Left lung (tissue), 14 donors: ENCODE measurements at places on chromosomes 2 and 18. TPM values are rescaled to one million over a fixed set of nuclear protein-coding genes. Genes with fewer than 3 reads are reported as not detected.
A peak's percentile ranks its signal among the peaks of the same experiment; 100 is the strongest.

- no peak overlapping the region for H3K4me3 ChIP-seq
- no peak for DNase-seq
- H3K4me1 ChIP-seq: peaks cover 37% of the 10 kb centered on the region
- peak overlapping the region; percentile 67 for H3K27ac ChIP-seq
- peaks cover 18% of the 10 kb centered on the region for H3K36me3 ChIP-seq
Observed at GRCh38 chr2:231399853-231400680, 4.6 kb downstream of the B3GNT7 start.

GRCh38 chr18:25164848-25165811, 186.8 kb downstream of the ZNF521 start:
- H3K4me1 ChIP-seq: no peaks in the 10 kb centered on the region
- H3K27ac ChIP-seq: no peak overlapping the region
- DNase-seq: no peak
- no peaks in the 10 kb centered on the region for H3K27me3 ChIP-seq
- no peaks in the 10 kb centered on the region for H3K36me3 ChIP-seq

DNA sequence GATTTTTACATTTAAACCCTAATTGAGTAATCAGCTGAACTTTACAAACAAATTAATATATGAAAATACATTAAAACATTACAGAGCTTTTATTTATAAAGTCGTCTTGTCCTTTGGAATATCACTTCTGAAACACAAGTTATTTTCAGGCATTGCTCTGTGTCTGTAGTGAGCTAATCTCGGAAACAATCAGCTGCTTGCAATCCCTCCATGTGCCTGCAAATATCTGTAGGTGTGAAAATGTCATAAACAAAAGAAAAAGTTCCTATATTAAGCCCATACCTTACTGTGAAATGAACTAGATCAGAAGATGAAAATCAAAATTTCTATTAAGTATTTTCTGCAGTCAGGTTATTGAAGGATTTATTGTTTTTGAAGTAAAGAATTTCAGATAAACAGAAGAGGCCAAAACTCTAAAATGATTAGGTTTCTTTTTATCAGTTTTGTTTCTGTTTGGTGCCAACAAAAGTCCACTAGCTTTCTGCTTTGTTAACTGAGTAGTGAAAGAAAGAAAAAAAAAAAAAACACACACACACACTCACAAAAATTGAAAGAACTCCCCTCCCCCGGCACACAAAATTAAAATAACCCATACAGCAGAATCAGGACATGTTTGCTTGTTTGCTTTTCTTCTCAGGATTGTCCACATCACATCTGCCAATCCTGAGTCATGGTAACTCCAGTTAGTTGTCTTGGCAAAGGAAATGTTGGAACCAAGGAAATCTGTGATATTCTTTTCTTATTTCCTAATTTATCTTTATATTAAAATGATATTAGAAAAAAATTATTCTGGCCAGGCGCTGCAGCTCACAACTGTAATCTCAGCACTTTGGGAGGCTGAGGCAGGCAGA, 627.0 kb upstream of the SLC39A10 start:
- H3K27ac ChIP-seq: no peak overlapping the region
- H3K4me3 ChIP-seq: no peak overlapping the region
- DNase-seq: no peak
- H3K27me3 ChIP-seq: no peaks in the 10 kb centered on the region
- H3K36me3 ChIP-seq: no peaks in the 10 kb centered on the region

- H3K27ac ChIP-seq: no peak overlapping the region
- H3K4me1 ChIP-seq: no peaks in the 10 kb centered on the region
- no peak for DNase-seq
- no peak overlapping the region for H3K4me3 ChIP-seq
- no peaks in the 10 kb centered on the region for H3K36me3 ChIP-seq
Observed at GRCh38 chr18:4450065-4450658, 4.9 kb downstream of the DLGAP1 start.

- no peak overlapping the region for H3K4me3 ChIP-seq
- H3K36me3 ChIP-seq: peaks cover 9% of the 10 kb centered on the region
- H3K27ac ChIP-seq: no peak overlapping the region
- peak; percentile 62 for DNase-seq
Observed at GRCh38 chr2:113138428-113139322, 11.3 kb downstream of the IL1RN start.

DNA sequence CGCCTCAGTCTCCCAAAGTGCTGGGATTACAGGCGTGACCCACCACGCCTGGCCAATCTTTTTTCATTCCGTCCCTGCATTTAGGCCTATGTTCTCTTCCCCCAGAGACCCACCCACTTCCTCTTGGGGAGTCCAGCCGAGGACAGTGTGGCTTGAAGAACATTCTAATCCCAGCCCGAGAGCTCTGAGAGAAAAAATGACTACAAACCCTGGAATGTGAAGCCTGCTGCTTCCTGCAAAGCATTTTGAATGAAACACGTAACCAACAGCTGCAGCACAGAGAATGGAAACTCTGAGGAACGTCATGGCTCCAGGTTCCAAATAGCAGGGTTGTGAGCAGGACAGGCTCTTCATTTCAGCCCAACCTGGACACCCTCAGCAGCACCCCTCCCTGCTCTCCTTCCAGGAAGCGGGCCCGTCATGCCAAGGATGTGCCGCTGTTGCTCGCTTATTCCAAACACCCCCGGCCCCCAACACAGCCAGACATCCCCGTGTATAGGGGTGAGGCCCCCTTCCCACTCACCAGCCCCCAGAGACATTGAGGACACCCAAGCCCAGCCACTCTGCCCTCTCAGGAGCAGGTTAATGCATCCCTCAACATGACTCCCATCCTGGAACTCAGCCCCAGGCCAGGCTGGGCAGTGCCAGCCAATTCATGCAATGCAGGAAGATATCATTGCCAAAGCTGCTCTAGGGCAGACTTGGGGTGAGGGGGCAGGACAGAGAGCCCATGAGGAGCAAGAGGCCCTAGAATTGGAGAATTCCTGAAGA, 139.8 kb downstream of the ZFP36L2 start:
- peaks cover 40% of the 10 kb centered on the region for H3K4me1 ChIP-seq
- H3K27ac ChIP-seq: peak overlapping the region; percentile 75
- H3K4me3 ChIP-seq: no peak overlapping the region
- DNase-seq: peak; percentile 84
- no peaks in the 10 kb centered on the region for H3K36me3 ChIP-seq

- H3K27ac ChIP-seq: peak overlapping the region; percentile 90
- H3K4me3 ChIP-seq: peak overlapping the region; percentile 73
- H3K27me3 ChIP-seq: no peaks in the 10 kb centered on the region
- H3K36me3 ChIP-seq: peaks cover 35% of the 10 kb centered on the region
Observed at GRCh38 chr2:55268288-55268906, 634 bp downstream of the MTIF2 start.

GRCh38 chr2:165901620-165902298, 51.8 kb downstream of the TTC21B start:
- H3K36me3 ChIP-seq: no peaks in the 10 kb centered on the region
- H3K4me3 ChIP-seq: no peak overlapping the region
- DNase-seq: no peak
- H3K27me3 ChIP-seq: no peaks in the 10 kb centered on the region

DNA sequence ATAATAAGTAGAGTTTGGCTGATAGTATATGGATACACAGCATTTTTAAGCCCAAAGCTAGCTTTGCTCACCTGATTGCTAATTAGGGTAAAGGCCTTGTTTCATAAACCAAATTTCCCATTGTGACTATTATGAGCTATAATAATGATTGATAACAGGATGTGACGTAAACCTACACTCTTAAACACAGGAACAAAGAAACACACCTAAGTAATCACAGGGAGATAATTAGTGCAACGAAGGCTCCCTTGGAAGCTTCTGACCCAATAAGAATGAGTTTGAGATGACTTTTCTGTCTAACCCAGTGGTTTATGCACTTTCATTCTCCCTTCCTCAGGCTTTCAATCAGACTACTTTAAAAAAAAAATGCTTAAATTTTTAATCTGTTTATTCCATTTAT, 683.2 kb downstream of the SATB2 start:
- no peak overlapping the region for H3K27ac ChIP-seq
- no peak for DNase-seq
- H3K4me1 ChIP-seq: no peaks in the 10 kb centered on the region
- H3K4me3 ChIP-seq: no peak overlapping the region
- H3K36me3 ChIP-seq: no peaks in the 10 kb centered on the region

DNA sequence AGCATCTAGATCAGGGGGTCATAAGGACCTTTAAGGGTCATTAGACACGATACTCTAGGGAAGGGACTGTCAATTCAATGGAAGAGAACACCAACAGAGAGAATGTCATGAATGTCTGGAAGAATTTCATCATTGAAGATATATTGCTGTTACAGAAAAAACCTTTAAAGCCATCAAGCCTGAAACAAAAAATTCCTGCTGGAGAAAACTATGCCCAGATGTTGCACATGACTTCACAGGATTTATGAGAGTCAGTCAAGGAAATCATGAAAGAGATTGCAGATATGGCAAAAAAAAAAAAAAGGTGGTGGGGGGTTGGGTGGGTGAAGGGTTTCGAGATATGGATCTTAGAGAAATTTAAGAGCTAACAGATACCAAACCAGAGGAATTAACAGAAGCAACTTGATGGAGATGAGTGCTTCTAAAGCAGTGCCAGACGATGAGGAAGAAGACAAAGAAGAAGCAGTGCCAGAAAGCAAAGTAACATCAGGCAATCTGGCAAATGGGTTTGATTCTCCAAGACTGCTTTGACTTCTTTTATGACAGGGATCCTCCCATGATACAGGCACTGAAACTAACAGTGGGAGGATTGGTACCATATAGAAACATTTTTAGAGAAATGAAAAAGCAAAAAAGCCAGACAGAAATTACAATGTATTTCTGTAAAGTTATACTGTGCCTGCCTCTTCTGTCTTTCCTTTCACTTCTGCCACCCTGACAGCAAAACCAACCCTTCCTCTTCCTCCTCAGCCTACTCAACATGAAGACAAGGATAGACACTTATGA, 28.5 kb downstream of the MAP4K3 start:
- H3K36me3 ChIP-seq: no peaks in the 10 kb centered on the region
- peaks cover 54% of the 10 kb centered on the region for H3K4me1 ChIP-seq

- no peaks in the 10 kb centered on the region for H3K27me3 ChIP-seq
- H3K36me3 ChIP-seq: no peaks in the 10 kb centered on the region
- no peak overlapping the region for H3K4me3 ChIP-seq
- DNase-seq: no peak
Observed at GRCh38 chr2:9214873-9215272, 8.3 kb downstream of the ASAP2 start.

DNA sequence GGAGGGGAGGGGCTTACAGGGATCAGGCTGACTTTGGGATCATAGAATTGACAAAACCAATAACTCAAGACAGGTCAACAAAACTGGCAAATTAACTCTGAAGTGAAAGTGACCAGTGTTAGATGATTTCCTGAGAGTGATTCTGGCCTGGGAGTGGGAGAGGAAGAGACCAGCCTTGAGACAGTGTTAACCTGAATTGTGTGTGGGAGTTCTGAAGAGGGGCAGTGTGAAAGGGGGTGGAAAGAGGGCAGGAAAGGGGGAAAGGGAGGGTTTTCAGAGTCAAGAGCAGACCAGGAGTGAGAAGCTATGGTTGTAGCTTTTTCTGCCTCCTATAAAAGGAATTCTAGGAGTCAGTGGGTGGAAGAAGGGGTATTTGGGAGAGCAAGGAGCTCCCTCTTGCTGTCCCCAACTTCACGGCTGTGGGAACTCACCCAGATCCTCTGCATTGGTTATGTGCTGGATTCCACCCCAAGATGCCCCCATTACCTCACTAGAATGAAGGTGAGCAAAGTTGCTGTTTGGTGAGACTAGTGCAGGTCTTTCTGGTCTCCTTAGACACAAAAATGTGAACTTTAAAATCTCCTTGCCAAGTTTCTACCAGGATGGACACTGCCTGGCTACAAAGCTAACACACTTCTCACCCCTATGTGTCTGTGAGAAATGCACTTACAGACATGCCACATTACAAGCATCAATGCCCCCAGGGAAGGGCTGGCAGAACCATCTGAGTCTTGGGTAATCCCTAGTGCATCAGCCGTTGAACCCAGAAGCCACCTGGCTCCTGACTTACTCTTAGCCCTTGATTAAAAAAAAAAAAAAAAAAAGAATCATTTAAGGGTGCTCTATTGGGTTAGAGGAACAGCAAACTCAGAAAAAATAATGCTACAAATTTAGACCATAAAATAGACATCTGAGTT, 61.6 kb downstream of the BMP10 start:
- H3K4me1 ChIP-seq: peaks cover 61% of the 10 kb centered on the region
- peaks cover 71% of the 10 kb centered on the region for H3K36me3 ChIP-seq
- H3K27me3 ChIP-seq: no peaks in the 10 kb centered on the region
- no peak for DNase-seq

GRCh38 chr2:161131074-161131680, 29.1 kb upstream of the TANK start:
- no peaks in the 10 kb centered on the region for H3K27me3 ChIP-seq
- no peak overlapping the region for H3K27ac ChIP-seq
- no peaks in the 10 kb centered on the region for H3K36me3 ChIP-seq
- no peak for DNase-seq
- H3K4me1 ChIP-seq: peaks cover 16% of the 10 kb centered on the region

DNA sequence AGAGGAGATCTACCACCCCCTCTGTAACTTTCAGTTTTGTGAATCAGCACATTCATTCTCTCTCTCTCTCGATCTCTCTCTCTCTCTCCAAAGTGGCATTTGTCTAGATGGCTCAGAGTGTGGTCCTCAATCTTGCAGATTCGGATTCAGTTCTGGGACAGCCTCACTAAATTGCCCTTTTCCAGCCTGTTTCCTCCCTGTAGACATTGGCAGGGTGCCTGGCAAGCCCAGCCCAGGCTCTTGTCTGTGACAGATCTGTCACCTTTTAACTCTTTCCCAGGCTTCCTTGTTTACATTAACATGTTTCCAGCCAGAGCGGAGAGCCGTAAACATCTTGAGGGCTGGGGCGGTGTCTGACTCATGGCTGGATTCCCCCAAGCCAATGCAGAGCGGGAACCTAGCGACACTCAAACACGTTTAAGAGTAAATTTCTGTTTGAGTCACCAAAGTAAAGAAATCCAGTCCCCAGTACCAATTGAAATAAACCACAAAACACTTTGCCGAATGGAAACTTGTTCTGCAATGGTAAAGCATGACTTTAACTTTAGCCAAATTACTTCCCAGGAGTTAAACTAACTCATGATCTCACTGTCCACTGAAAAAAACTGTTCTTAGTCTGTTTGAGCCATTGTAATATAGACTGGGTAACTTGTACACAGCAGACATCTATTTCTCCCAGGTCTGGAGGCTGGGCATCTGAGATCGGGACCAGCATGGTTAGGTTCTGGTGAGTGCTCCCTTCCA, 6.6 kb upstream of the CYP27C1 start:
- H3K27ac ChIP-seq: peak overlapping the region; percentile 59
- peaks cover 43% of the 10 kb centered on the region for H3K27me3 ChIP-seq
- peaks cover 7% of the 10 kb centered on the region for H3K4me1 ChIP-seq
- H3K36me3 ChIP-seq: no peaks in the 10 kb centered on the region
- H3K4me3 ChIP-seq: no peak overlapping the region

The TGFA gene
- 15.6 TPM for total RNA-seq

The RAB6C gene
- not detected for total RNA-seq

The SP110 gene
- total RNA-seq: 22.9 TPM

The IL1A gene
- total RNA-seq: 2.0 TPM

The ABCA12 gene
- 0.34 TPM for total RNA-seq

The PDCD1 gene
- total RNA-seq: 1.1 TPM

The INHBB gene
- 0.67 TPM for total RNA-seq
